ENCODE measurements at places on chromosomes 13 and 19.

DNA sequence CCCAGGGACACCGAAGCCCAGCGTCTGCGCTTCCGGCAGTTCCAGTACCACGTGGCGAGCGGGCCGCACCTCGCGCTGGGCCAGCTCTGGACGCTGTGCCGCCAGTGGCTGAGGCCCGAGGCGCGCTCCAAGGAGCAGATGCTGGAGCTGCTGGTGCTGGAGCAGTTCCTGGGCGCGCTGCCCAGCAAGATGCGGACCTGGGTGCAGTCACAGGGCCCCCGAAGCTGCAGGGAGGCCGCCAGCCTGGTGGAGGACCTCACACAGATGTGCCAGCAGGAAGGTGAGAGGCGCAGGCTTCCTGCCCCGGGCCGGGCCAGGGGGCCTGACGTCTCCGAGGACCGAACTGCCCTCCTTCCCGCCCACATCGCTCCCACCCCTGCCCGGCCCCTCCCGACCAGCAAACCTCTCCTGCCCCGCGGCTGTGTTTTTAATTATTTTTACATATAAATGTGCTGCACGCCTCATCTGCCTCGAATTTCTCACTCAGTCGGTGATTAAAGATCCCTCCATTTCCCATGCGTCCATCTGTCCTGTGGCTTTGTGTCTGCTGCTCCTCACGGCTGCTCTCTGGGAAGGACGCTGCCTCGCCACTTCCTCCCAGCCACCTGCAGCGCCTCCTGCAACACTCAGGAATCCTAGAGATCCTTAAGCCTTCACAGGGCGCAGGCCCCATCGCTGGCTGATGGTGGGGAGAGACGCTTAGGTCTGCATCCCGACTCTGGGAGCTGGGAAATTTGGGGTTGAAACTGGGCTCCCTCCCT lies 4.3 kb downstream of the ZSCAN1 start:
- no peak for DNase-seq

GRCh38 chr13:22148187-22148586 lies 477.3 kb downstream of the FGF9 start:
- no peak for DNase-seq

- no peak for DNase-seq
Observed at GRCh38 chr13:96984051-96984508, 10.2 kb downstream of the OXGR1 start.

DNA sequence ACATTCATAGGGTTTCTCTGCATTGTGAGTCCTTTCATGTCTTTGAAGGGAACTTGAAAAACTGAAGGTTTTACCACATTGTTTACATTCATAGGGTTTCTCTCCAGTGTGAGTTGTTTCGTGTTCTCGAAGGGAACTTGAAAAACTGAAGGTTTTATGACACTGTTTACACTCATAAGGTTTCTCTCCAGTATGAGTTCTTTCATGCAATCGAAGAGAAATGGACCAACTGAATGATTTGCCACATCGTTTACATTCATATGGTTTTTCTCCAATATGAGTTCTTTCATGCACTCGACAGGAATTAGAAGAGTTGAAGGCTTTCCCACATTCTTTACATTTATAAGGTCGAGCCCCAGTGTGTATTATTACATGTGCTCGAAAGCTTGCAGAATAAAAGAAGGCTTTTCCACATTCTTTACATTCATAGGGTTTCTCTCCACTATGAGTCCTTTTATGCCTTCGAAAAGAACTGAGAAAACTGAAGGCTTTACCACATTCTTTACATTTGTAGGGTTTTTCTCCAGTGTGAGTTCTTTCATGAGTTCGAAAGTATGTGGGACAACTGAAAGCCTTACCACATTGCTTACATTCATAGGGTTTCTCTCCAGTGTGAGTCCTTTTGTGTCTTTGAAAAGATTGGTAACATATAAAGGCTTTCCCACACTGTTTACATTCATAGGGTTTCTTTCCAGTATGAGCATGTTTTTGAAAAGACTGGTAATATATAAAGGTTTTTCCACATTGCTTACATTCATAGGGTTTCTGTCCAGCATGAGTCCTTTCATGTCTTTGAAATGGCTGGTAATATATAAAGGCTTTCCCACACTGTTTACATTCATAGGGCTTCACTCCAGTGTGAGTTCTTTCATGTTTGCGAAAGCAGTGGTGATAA lies 20.7 kb downstream of the ZNF14 start:
- DNase-seq = peak; percentile 25

DNA sequence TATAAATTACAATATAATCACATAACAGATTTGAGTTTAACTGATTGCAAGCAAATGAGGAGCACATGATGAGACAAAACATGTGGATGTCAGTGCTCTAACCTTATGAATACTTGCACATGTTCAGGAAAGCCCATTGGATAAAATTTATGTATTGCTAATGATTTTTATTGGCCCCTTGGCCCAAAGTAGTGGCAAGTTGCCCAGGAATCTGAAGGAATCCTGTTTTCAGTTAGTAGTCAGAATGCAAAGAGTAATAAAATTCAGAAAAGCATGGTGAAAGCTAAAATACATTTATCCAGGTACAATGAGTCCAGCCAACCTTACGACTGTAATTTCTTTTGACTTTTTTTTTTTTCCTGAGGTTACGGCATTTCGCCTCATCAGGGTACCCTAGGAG lies 1539.4 kb downstream of the EFNB2 start:
- DNase-seq = no peak

DNA sequence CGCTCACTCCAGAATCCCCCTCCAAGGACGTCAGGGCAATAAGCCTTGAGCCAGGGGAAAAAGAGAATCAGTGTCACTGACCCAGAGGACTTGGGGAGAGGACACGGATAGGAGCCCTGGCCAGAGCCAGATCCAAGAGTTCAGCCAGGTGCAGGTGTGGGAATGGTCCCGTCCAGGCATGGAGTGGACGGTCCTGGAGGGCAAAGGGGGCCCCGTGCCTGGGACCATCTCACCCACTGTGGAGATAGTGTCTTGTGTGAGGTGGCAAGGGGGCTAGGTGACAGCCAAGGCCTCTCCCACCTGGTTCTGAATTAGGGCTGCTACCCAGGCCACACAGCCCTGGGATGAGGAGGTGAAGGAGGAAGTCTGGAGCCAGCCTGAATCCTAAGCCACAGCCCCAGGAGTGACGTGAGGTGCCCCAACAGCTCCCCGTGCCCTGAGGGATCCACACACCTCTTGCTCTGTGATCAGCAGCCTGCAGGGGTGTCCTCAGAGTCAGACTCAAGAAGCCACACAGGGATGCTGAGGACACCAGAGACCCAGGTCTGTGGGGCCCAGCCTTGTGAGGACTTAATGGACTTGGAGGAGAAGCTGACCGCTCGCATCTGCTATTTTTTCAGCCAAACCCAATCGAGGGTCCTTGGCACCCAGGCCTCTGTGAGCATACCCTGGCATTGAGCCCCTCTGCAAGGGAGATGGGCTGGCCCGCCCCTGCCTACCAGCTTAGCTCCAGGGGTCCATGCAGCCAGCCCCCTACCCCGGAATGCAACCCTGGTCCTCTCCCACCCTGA lies 16.4 kb upstream of the ZNF14 start:
- no peak for DNase-seq

DNA sequence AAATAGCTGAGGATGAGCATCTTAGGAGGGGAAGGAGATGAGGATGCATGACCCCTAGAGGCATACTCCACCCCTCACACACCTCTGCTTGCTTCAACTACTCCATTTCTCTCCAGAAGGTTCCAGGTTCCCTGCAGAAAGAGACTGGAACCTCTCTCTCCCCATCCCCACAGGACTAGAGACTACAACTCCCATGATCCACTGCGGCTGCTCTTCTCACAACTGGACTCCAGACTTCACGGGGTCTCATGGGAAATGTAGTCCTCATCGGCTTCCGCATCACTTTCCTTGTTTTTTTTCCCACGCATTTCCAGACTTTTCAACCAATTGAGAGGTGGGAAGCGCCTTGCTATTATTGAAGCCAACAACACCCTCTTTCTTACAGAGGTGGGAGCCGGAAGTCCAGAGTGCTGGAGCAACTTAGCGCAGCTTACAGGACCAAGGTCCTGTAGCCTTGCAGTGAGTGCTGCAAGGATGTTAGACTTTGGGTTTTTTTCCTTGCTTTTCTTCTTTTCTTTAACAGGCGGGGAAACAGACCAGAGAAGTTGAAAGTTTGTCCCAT lies 13.9 kb upstream of the CACNG6 start:
- DNase-seq = peak; percentile 81

DNA sequence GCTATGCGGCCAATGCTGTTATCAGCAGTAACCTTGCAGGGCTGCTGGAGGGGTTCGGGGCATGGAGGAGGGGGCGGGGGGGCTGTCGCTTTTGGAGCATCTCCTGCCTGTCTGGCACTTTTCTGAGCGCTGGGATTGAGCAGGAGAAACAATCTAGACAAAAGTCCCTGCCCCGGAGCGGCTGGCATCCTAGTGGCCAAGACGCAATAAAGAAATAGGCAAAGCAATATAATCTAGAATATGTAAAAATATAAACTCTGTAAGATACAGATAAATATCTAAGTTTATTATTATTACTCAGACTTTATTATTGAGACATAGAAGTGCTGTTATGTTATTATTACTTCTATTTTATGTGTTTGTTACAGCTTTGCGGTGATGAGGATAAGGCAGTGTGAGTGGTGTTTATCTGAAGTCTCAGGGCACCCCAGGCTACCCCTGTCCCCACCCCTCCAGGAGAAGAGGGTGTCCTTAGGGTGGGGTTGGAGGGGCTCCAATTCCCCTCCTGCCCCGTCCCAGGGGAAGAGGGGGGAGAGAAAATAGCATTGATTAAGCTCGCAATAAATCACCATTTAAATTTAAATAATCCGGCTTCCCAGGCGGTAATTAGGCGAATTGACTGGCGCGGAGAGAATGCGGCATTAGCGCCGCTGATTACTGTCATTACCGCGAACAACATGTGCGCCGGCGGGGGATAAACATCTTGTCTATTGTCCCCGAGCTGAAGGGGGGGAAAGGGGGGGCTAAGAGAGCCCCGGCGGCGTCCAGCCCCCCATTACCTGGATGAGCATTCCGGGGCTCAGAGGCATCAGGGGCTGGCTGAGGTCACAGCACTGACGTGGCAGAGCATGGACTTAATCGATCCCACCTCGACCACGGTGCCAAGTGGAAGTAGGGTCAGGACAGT lies 3.2 kb downstream of the NPAS1 start:
- no peak for DNase-seq

GRCh38 chr19:45245334-45245787 lies at the start of gene EXOC3L2:
Gene EXOC3L2 (minus strand): TSS chr19:45245407. CDS start chr19:45239045, 6,362 bp downstream.
- no peak for DNase-seq

DNA sequence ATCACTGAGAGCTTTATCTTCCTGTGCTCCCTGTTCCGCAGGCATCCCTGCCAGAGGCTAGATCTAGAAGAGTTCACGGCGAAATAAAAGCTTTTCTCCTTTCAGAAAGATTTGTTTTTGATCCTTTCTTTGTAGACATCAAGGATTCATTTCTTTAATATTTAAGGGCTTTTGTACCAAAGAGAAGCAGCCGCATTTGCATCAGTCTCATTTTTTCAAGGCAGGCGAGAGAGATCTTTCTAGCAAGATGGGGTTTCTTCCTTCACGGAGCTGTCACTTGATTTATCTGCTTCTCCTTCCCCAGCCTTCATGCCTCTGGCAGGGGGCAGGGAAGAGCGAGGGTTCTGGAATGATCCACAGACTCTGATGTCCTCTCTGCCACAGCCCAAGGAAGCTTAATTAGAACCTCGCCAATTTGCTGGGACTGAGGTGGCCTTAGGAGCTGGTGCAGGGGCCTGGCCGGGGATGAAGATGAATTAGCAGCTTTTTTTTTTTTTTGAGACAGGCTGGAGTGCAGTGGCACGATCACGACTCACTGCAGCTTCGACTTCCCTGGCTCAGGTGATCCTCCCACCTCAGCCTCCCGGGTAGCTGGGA lies 40.0 kb downstream of the PIN1 start:
- no peak for DNase-seq

GRCh38 chr13:40114305-40114896 lies 458.9 kb downstream of the COG6 start:
- no peak for DNase-seq

GRCh38 chr13:30796631-30797601 lies 61.6 kb downstream of the ALOX5AP start:
- no peak for DNase-seq

- DNase-seq = peak; percentile 30
Observed at GRCh38 chr19:51272183-51272810, 21.4 kb downstream of the SIGLECL1 start.

- no peak for DNase-seq
Observed at GRCh38 chr13:47774671-47774994, 226.4 kb downstream of the SUCLA2 start.

DNA sequence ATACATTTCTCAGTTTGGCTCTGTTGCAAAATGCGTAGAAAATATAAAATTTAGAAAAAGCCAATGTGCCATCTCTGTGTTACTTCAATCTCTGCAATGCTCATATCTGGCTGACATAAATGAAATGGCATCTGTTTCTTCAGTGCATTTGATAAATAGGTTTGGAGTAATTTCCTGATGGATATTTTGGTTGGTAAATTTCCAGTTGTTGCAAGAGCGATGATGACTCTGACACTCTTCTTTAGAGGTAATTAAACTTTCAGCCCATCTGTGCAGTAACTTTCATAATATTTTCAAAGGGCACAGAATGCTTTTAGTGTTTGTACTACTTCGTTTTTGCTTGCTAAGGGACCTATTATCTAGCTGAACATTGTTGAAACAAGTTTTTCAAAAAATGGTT lies 1286.4 kb downstream of the PCDH9 start:
- DNase-seq = no peak

GRCh38 chr13:77084755-77085154 lies 57.8 kb upstream of the FBXL3 start:
- no peak for DNase-seq
